Activated CD4-positive, alpha-beta T cell treated with anti-CD3 and anti-CD28 coated beads for 48 hours (primary cell): ENCODE measurements at places on chromosomes 11 and 22.

DNA sequence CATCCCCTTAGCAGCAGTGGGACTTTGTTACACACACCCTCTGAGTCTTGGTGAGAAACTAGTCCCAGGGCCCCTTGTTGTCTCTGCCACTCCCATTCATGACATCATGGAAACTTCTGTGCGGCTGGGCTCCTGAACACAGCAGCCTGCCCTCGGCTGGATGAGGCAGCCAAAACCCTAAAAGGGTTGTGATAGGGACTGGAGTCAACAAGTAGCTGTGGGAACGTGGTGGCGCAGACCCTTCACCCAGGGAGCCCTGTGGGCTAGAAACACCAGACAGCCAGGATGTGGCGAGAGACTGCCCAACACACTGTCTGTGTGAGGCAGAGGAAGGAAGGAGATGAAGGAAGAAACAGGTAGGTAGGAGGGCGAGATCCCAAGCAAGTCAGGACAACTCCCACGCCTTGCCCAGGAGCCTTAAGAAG is 3.9 kb downstream of the CD3D start:
- peak; percentile 89 for DNase-seq

- peak; percentile 75 for DNase-seq
Measured at GRCh38 chr11:93740031-93740729, 1.1 kb downstream of the TAF1D start.

- no peak for DNase-seq
Measured at GRCh38 chr22:19203834-19204233, 25.3 kb upstream of the SLC25A1 start.

DNA sequence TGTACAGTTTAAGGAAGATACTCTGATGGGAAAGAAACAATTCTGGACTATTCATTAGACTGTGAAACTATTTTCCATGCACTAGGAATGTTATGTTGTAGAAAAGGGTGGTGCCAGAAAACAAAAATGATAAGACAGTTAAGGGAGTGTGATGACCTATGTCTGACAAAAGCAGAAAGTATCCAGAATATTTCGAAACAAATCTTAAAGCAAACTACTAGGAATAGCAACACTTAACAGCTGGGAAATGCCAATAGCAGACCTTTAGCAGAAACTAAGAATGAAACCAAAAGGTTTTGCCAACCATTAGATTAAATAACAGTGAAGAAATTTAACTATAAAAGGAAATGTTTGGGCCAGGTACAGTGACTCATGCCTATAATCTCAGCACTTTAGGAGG is 3.3 kb upstream of the ARHGAP20 start:
- DNase-seq = no peak

DNA sequence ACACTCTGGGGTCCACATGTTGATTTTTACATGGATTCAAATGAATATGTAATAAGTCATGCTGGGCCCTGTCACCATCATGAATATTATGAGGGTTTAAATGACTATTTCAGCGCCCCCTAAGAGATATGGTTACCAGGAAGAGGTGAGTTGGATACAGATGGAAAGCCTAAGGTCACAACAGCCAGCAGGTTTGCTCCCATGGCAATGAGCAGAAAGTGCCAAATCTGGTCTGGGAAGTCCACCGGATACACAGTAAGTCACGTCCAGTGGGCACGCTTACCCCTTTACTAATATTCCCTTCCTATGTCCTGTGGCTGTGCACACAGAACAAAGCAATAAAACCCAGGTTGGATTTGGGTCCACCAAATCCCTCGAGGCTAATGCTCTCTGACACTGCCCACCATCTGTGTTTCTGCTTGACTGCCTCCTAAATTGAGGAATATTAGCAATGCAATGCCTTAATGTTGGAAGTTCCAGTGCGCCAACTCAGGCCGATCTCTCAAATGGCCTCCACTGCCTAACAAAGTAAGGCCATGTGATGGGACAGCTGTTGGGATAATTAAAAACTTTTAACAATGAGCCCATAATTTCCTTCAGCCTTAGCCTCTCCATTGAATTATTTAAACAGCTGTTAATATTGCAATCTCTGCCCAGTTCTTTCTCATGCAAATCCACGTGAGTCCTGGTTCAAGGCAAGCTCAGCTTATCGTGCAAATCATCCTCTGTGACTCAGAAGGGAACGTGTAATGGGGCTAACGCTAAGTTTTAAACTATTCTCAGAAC is 97.6 kb downstream of the SLC1A2 start:
- DNase-seq = no peak
